ENCODE measurements at places on chromosomes 11 and 22. TPM values are rescaled to one million over a fixed set of nuclear protein-coding genes. Genes with fewer than 3 reads are reported as not detected.

Gene NLRP14
- total RNA-seq, result not detected

Gene CEND1
- total RNA-seq, result 2.3 TPM

Gene EEF1G
- total RNA-seq, result 1,975 TPM

Gene SNX19
- 13.3 TPM for total RNA-seq

Gene ELMOD1
- total RNA-seq, result 0.09 TPM

Gene PATE2
- not detected for total RNA-seq

Gene TMEM121B
- total RNA-seq, result 0.19 TPM

Gene OR52A1
- not detected for total RNA-seq

Gene RFPL2
- total RNA-seq, result 0.13 TPM

Gene ZFPL1
- 33.1 TPM for total RNA-seq

Gene CCDC87
- 0.21 TPM for total RNA-seq

Gene KLHDC7B
- not detected for total RNA-seq

Gene POU2AF3
- 1.00 TPM for total RNA-seq

Gene CATSPERZ
- total RNA-seq, result 1.6 TPM

Gene TSG101
- 109 TPM for total RNA-seq

Gene MIOX
- not detected for total RNA-seq

Gene ZNF280B
- 1.7 TPM for total RNA-seq

Gene DTX4
- total RNA-seq, result 4.5 TPM

Gene CABP4
- total RNA-seq, result not detected

Gene CD44
- 923 TPM for total RNA-seq
